ENCODE measurements at places on chromosomes 12 and 14.

DNA sequence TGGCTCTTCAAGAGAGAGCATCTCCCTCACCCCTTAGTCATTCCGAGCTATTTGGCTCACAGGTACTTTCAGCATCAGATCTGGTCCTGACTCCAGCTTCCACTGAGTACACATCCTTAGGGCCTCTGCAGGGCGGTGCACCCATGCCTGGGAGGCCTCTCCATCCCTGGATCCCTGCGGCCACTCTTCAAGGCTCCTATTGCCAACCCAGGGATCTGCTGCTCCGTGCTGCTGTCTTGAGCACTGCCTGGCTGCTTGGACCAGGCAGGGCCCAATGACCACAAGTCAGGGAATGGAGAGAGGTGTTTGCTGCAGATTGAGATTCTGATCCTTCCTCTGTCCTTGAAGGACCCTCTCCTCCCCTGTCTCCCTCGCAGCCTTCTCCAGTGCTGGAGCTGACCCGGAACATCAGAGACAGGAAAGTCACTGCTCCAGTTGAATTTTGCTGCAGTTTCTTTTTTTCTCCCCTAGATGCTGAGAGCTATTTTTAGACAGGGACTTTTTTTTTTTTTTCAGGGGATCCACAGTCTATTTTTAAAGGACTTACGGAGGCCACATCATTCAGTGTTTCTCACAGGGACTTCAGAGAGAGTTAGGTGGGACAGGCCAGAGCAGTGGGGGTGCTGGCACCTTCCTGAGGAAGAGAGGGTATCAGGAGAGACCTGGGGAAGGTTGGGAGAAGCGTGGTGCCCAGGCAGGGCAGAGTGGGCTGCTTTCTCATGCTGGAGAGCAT is 50.1 kb upstream of the KCNA1 start:
- no peak for DNase-seq

DNA sequence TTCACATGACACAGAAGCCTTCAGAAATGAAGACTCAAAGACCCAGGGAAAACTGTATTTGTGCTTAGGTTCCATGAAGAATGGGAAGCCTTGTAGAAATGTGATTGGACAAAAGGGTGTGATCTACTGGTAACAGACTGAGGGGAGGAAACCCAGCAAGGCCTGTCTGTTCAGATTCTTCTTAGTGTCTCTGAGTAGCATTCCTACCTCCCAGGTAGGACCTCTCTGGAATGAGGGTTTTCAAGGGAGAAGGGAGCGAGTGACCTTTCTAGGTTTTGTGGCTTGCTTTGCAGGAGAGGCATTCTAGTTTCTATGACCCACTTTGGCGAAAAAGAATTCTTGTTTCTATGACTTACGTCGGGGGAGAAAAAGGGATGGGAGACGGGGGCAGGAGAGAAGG is 401.7 kb downstream of the DPF3 start:
- no peak for DNase-seq

- no peak for DNase-seq
These were observed 218.2 kb downstream of the PRKD1 start for GRCh38 chr14:29709490-29709889.

DNA sequence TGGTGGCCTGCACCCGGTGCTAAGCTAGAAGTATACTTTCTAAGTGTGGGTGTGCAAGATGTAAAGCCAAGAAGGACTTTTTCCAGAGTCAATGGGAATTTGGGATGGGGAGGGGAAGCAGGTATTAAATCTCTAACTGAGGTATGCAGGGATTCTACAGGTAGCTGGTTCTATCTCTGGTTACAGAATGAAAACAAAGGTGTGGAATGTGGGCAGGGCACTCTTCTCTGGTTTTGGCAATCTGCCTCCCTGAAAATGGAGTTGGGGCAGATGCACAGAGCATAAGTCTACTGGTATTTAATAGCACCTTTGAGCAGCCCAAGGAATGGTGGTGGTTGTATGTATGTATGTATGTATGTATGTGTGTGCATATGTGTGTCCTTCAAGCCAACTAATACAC is 66.7 kb upstream of the PPP1R12A start:
- DNase-seq: no peak

DNA sequence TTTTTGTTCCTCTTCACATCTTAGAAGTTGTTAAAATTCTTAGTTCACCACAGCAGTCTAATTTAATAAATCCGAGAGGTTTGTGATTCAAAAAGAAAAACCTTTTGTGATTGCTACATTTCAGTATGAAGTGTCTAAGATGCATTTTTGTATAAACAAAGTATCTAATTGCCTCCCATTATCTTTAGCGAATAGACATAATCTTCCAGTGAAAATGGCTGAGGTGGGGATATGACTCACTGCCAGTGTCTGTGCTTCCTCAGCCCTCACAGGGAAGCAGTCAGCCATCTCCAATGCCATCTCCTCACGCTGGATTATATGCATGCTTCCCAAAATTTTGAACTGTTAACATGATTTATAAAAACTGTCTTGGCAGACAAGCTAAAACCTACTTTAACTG is 7.6 kb downstream of the GCH1 start:
- DNase-seq: no peak

- peak; percentile 21 for DNase-seq
These were observed 63.2 kb downstream of the FBXL14 start for GRCh38 chr12:1531153-1531653.

- no peak for DNase-seq
These were observed 51.7 kb downstream of the TSHR start for GRCh38 chr14:81007131-81007530.

- no peak for DNase-seq
These were observed 579 bp upstream of the HOXC8 start for GRCh38 chr12:54008260-54008552.

GRCh38 chr12:12899530-12900380 is 8.4 kb downstream of the GPRC5A start:
- DNase-seq: peak; percentile 82

DNA sequence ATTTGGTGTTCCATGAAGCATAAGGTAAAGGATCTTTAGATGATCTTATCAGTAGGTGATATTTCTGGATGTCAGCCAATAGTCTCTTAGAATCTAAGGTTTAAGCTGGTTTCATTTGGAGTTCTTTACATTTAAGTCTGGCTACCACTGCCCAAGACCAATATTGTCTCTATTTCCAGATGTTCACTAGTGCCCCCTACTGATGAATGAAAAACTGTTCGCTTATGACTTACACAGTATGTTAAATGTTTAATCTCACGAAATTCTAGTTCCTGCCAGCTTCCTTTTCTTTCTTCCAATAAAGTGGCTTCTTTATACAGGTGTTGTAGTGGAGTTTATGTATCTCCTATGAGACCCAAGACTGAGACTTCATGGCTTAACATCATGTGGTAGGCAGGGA is 31.8 kb upstream of the MIS18BP1 start:
- DNase-seq: no peak

GRCh38 chr14:93949511-93950075 is 22.4 kb downstream of the FAM181A start:
- no peak for DNase-seq

DNA sequence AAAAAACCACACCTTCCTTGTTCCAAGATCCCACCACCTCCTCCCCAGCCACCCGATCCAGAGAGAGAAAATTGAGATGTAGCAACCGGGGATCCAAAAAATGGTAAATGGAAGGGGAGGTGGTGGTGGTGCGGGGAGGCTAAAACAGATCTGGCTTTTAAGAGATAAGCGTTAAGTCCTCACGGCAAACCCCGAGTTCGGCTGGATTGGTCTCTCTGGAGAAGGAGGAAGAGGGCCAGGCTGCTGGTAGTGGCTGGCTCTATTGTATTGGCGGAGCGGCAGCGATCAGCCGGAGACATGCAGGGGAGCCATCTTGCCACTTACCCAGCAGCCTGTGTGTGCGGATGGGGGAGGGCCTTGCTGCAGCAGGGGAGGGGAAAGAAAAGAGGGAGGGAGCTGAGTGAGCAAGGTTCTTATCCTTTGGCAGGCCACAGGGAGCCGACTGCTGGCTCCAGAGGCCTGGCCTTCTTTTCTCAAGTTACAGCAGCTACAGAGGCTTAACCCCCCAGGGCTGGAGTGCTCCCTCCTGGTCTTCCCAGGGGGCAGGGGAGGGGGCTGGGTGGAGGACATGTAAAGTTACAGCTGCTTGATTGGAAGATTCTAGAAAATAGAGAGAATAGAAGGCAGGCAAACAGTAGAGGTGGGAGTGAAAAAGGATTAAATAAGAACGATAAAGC is 14.1 kb upstream of the CDH24 start:
- peak; percentile 78 for DNase-seq

GRCh38 chr14:87990682-87991081 is 2.3 kb downstream of the GALC start:
- no peak for DNase-seq

DNA sequence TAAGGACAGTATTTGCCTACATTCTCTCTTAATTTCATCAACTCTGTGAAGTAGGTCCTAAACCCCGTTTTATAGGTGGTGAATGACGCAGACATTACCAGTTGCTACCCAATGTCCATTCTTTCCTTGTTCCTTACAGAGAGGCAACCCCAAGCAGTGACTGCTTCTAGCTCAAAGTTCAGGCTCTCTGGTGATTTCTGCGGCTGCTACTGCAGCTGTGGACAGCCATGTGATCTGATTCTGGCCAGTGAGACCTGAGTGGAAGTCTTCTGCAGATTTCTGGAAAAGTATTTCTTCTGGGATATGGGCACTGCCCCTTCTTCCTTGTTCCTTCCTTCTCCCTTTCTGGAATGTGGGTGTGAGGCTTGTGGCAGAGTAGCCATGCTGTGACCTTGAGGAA is 82.9 kb downstream of the ARF6 start:
- no peak for DNase-seq

DNA sequence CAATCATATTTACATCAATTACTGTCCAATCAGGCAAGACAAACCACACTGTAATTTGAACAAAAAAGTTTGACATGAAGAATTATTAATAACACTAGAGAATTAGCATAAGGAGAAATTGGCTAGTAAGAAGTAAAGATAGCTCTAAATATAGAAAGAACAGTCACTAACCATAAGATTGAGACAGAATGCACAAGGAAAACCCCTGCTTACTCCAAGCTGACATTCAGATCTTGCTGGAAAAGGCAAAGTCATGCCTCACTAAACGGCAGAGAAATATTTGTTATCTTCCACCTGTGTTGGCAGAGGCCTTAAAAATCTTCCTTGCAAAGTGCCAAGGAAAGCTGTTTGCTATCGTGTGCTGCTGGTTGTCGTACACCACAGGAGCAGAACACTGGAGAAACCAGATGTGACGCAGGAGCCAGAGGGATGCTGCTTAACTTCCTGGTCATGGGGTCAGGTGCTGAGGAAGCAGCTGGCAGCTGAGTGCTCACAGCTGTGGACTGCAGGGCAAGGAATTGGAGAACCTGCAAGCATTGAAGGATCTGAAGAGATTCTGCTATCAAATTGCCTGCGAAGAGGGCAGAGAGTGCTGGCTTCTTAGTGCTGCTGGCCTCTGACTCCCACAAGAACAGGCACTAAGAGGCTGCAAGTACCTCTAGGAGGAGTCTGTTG is 1323.3 kb downstream of the LRFN5 start:
- DNase-seq: no peak

DNA sequence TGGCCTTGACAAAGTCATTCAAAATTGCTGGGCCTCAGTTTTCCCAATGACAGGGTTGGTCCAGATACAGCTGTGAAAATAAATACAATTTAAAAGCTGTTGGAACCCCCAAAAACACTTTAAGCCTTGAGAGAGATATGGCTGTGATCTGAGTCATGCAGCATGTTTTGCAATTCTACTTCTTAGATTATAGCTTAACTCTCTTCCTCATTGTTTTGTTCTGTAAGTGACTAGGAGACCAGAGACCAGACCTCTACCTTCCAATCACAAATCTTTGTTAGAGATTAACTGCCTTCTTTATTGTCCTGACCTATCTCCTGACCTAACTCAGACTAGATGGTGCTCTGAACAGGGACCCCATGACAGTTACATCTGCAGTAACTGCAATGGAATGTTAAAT is 198.1 kb downstream of the STXBP6 start:
- DNase-seq: no peak

DNA sequence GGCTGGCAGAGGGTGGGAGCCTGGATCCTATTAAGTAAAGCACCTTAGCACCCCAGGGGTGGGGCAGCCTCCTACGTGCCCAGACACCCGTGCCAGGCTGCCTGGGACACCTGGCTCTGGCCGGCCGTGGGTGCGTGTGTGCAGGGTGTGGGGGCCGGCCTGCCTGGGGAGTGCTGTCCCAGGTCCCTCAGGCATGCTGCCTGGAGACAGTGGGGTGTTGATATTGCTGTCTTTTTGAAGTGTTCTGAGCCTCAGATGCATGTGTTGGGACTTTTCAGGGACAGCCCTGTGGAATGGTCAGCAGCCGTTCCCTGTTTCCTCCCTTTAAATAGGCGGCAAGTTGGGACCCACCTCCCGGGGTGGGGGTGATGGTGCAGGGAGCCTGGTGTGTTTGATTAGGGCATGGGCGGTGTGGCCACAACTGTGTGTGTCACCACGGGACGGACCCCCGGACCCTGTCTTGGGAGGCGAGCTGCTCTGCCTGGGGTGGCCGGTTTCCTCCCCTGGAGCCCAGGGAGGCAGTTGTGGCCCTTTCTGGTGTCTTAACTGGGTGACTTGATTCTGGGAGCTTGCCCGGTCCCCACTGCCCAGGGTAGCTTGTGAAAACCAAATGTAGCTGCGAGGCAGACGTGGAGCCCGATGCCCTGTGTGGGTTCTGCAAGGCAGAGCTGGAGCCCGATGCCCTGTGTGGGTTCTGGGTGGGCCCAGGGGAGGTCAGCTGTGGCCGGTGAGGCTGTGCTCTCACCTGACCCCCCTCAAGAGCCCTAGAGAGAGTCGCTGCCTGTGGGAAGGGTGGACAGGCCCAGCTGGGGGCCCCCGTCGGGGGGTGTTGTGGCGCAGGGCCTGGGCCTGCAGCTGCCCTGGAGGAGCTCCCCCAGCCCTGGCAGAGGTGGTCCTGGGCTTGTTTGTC is 8.2 kb downstream of the ULK1 start:
- DNase-seq: no peak

DNA sequence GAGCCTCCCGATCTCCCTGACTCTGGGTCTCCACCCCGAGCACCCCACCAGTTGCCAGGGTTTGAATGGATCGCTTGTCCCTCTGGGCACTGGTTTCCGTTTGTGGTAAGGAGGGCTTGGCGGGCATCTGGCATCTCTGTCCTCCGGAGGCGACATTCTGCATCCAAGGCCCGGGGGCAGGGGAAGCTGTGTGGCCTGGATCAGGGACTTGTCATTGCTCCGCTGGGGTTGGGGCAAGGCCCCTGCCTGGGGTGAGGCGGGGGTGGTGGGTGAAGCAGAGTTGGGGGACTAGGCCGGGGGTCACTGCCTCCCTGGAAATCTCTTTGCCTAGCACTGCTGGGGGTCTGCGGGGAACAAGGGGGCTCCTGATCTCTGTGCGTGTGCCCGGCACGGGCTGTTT is 30.2 kb downstream of the KIF26A start:
- DNase-seq: no peak

- DNase-seq: no peak
These were observed 1154.7 kb upstream of the FLRT2 start for GRCh38 chr14:84375235-84375634.

- no peak for DNase-seq
These were observed 61.8 kb downstream of the TSPAN9 start for GRCh38 chr12:3138941-3139511.
